Posterior cingulate gyrus (tissue), 11 donors: ENCODE measurements at places on chromosomes 6 and 20.

GRCh38 chr6:162301128-162301527 is 426.4 kb downstream of the PRKN start:
- no peak for DNase-seq

DNA sequence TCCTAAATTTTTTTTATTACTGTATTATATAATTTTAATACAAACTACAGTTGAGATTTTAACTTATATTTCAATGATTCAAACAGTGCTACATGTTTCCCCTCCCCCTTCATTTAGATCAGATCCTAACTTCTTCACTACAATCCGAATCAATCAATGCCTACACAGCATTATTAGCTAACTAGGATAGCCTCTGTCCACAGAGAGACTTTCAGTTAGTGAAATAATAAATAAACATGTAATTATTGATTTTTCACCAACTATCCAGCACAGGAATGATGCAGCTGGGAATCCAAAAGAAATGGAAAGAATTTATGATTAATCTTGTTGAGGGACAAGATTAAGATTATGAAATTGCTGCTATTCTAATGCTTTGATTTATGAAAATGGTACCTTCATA is 163.7 kb downstream of the PHF3 start:
- DNase-seq = no peak

- DNase-seq = no peak
Measured at GRCh38 chr6:56691814-56692213, 49.1 kb upstream of the DST start.

DNA sequence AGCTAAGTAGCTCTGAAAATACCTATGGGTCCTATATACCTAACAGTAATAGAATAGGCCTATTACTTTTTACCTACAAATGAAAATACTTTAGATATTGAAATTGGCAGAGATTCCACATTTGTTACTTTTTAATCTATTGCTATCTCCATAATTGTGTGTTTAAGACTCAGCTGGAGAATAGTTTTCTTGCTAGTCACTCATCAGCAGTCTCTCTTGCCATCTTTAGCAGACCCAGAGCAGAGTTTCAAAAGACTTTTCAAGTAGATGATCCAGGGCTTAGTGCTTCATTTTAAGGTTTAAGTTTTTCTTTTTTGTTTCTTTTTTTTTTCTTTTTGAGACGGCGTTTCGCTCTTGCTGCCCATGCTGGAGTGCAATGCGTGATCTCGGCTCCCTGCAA is 12.9 kb downstream of the ANKS1A start:
- DNase-seq = no peak

GRCh38 chr6:14665827-14666724 is 548.5 kb downstream of the CD83 start:
- DNase-seq = no peak

DNA sequence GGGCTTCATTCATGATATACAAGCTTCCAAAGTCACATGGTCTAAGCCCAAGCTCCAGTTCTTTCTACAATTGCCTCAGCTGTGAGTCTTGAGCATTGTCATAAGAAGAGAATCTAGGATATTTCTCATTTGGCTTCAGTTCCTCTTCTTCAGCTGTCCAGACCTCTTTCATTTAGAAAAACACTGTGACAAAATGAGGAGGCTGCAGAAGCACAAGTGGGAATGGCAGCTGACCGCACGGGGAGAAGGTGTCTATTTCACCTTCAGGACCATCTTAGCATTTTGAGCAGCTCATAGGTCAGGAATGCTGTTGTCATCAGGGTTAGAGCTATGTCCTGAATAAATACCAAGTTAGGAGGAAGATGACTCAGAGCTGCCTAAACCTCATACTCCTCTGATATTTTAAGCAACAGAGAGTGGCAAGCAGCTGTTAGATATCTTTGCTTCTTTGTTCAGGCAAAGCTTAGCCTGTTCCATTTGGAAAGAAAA is 390.1 kb upstream of the CITED2 start:
- no peak for DNase-seq

- no peak for DNase-seq
Measured at GRCh38 chr20:42461291-42461690, 728.4 kb downstream of the PTPRT start.
